ENCODE measurements at places on chromosomes 2 and 18.

GRCh38 chr2:222919841-222920526 is 59.1 kb downstream of the ACSL3 start:
- DNase-seq = no peak

- DNase-seq = no peak
These were observed 62.4 kb upstream of the TNP1 start for GRCh38 chr2:216922175-216922780.

DNA sequence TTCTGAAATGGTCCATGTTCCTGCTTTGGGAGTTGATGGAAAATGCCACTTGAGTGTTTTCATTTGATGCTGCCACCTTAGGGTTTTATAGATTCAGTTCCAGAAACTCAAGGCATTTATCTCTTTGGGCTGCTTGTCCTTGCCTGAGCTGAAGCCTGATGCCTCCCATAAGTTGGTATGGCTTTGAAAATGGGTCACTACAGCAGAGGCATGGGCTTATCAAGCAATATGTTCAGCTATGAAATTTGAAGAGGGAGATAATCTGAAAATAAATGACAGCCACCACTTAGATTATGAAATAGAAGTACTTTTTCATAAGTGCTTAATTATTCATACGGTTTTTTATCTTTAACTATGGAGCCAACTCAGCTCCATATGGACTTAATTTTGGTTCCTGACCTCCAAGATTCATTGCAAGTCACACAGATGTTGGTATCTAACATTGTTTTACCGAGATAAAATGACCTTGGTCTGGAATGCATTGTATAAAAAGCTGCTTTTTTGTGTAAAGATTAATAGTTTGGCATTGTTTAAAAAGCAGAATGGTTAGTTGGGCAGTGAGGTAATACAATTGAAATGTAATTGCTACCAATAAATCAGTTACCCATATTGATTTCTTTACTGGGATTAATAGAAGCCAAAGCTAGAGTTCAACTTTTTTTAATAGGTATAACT is 4.5 kb downstream of the SLC14A1 start:
- no peak for DNase-seq

- no peak for DNase-seq
These were observed 1.2 kb downstream of the CFLAR start for GRCh38 chr2:201116959-201117734.

DNA sequence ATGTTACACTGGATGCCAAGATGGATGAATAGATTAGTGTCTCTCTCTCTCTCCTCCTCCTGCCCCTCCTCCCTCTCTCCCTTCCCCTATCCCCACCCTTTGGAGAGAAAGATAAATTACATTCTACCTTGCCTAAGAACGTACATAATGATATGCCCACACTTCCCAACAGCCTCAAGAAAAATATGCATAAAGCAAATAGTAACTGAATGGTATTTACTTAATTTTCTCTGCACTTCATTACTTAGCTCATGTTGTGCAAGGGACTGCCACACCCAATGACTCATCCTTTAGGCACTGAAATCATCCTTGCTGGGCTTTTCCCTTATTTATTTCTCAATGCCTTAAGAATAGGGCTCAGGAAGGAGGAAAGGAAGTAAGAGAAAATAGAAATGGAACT is 137.3 kb upstream of the PID1 start:
- no peak for DNase-seq

DNA sequence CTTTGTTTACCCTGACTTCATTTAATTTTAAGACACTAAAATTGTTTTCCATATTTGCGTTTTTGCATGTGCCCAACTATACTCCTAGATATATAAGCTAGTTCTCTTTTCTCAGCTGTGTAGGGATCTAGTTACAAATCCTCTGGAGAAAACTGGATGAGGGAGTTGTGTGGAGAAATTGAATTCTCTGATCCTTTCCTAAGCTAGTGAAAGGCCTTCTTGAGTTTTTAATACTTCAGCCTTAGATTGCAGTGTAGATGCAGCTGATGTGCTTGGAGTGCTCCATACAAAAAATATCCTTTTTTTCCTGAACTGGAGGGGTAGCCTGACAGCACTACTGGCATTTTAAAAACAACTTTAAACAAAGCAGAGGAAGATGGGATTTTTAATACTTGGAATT is 8.6 kb upstream of the MTX2 start:
- no peak for DNase-seq

DNA sequence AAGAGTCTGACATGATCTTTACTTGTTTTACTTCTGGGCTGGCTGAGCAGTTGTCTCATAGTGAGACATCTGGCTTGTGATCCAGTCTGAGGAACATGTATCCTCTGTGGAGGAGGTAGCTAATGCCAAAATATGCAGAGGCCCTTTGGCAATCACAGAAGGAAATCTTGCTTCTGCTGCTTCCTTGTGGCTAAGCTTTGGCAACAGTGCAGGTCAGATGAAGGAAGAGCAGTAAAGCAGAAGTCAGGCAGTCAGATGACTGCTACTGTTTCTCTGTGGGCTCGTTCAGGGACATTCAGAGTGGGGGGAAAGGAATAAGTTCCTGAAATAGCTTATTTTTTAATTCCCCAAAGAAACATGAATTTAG is 22.3 kb downstream of the DOK1 start:
- no peak for DNase-seq

DNA sequence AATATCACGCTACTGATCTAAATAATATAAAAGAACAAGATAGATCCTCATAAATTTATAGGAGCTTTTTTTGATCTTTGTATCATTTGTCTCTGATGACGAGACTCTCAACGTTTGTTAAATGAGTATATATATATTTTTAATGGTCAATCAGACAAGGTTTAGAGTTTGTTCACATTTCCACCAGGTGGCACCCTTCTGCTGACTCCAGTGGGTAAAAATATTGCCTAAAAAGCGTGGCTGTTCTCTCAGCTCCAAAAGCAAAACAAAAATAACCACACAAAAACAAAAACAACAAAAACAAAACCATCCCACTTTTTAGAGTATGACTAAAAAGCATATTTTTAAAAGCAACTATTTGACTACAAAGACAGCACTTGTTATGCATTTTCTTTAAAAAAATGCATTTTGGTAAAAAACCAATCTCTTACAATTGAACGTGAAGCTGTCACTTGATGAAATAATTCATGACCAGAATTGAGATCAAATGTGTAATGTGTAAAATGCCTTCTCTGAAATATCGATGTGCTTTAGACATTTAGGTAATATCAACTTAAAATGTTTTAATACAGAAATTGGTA is 723.2 kb downstream of the DPP10 start:
- no peak for DNase-seq

GRCh38 chr2:94762600-94762999 is 108.6 kb upstream of the TEKT4 start:
- no peak for DNase-seq

GRCh38 chr2:219292616-219293015 is 13.4 kb downstream of the DNAJB2 start:
- no peak for DNase-seq

DNA sequence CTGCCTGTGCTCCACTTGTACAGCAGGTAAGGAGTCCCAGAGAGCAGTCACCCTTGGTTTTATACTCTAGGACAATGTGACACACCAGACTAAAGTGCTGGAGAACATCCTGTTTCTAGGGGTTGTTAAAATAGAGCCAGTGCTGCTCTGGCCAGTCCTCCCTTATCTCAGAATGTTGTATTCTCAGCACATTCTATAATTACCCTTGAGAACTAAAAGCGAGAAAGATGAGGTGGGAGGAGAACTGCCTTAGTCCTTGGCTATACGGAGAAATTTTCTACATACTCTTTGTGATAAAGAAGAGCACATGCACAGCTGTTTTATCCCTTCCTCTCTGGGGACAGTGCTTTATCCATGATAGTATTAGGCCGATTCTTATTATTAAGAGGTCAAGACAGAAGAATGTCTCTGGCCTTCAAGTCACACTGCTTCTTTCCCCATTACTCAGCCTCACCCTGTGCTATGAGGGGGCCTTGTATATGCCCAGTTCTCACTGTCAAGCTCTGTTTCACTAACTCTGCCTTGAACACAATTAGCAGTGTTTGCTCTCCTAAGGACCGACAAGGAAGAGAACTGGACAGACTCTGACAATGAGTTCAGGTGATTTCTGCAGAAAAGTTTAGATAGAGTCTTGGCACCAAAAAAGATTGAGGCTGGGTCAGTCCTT is 385.8 kb downstream of the TRIB2 start:
- DNase-seq = no peak

GRCh38 chr18:51120809-51121596 is 76.5 kb downstream of the MEX3C start:
- DNase-seq = no peak

- DNase-seq = no peak
These were observed 87.6 kb downstream of the FAM228A start for GRCh38 chr2:24262421-24262970.

DNA sequence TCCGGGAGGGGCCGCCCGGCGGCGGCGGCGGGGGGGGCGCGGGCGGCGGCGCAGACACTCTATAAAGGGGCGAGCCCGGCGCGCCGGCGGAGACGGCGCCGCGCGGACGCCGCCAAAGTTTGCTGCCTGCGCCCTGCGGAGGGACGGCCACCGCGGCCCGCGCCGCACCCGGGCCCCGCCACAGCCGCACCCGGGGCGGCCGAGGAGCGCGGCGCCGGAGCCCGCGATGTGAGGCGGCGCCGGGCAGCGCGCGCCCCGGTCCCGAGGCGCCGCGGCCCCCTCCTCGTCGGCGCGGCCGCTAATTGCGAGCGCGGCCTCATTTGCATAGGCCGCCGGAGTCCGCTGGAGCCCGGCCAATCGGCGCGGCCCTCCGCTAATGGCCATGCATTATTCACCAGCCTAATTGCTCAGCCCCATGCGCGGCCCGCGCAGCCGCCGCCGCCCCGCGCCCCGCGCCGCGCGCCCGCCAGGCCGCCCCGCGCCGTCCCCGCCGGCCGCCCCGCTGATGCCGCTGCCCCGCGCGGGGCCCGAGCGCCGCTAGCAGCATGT is at the start of gene SALL3:
Gene SALL3, plus strand, starts transcription at position 89 of the 549 bp plus-strand sequence. Its CDS starts 457 bp downstream, at position 546.
- DNase-seq = no peak

DNA sequence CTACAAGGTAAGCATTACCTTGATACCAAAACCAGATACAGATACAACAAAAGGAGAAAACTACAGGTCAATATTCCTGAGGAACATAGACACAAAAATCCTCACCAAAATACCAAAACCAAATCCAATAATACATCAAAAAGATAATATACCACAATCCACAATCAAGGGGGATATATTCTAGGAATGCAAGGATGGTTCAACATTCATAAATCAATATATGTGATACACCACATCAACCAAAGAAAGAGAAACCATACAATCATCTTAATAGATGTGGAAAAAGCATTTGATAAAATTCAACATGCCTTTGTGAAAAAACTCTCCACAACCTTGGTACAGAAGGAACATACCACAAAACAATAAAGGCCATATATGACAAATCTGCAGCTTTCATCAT is 28.4 kb downstream of the DNAH7 start:
- DNase-seq = no peak

DNA sequence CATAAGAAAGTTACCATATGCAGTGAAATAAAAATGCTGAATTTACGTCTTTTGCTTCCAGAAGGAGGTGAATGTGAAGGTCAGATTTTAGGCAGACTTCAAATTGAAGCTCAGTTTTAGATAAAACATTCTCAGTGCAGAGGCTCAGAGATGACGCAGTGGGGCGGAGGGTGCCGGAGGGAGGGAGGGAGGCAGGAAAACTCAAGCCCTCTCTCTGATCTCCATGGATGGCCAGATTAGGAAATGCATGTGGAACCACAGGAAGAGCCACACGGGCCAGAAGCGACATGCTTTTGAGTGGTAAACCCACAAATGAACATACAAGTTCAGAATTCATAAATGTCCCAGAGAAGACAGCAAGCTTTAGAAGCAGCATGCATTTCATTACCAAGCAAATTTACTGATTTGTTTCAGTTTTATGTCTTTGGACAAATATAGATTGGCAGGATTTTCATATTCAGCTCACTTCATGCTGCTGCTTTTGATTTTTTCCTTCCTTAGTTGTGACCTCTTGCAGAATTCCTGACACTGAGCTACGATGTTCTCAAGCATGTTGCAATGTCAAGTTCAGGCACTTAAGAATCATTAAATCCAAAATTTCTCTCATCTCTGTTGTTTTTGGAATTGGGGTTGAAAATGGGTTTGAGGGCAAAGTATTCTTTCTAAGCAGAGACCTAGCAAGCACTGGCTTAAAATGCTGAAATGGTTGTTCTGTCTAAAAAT is 29.7 kb upstream of the APCDD1 start:
- no peak for DNase-seq

DNA sequence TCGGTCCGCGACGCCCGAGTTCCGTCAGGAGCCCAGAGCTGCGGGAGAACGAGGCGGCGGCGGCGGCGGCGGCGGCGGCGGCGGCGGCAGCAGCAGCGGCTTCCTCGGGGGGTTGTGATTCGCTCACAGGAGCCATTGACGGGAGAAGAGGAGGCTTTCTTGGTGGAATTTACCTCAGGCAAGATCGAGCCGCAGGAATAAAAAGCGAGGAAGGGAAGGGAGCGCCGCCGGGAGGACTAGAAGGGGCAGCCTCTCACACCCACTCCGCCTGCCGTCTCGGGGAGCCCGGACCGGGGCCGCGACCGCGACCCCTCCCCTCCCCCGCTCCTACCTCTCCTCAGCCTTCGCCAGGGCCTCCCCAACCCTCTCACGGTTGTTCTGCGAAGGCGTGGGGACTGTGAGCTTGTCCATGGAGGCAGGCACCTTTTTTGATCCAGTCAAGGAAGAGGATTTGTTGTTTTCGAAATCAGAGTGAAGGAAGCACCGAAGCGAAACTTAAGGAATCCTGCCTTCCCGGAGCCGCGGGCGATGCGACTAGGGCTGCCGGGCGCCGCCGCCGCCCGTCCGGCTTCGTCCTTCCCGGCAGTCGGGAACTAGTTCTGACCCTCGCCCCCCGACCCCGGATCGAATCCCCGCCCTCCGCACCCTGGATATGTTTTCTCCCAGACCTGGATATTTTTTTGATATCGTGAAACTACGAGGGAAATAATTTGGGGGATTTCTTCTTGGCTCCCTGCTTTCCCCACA is 506 bp downstream of the BMPR2 start:
- peak; percentile 6 for DNase-seq

- DNase-seq = no peak
These were observed 268.8 kb downstream of the IKZF2 start for GRCh38 chr2:212882626-212883025.

DNA sequence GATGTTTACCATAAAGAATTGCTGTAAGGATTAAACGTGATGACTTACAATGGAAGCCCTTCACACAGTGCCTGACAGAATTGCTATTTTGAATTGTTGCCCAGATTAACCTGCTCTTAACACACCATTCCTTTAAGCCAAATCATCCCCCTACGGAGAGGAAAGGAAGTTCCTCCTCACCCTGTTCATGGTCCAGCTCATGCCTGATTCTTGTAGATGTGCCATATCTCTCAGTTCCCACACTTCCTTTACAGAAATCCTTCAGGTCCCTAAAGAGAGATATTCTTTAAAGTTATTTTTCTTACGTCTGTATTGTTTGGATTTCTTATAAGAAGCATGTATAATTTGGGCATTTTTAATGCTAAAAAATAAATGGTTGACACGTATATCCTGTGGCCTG is 127.5 kb upstream of the DAPL1 start:
- DNase-seq = no peak

Data from stimulated activated CD4-positive, alpha-beta T cell treated with anti-CD3 and anti-CD28 coated beads, Interleukin-2, amount 100 ng/mL, for 4 hours (primary cell).